ENCODE measurements at places on chromosomes 11 and 22.

- no peak for DNase-seq
Observed at GRCh38 chr22:49206281-49206680, 621.4 kb downstream of the BRD1 start.

- no peak for DNase-seq
Observed at GRCh38 chr11:8361664-8362210, 98.1 kb upstream of the LMO1 start.

DNA sequence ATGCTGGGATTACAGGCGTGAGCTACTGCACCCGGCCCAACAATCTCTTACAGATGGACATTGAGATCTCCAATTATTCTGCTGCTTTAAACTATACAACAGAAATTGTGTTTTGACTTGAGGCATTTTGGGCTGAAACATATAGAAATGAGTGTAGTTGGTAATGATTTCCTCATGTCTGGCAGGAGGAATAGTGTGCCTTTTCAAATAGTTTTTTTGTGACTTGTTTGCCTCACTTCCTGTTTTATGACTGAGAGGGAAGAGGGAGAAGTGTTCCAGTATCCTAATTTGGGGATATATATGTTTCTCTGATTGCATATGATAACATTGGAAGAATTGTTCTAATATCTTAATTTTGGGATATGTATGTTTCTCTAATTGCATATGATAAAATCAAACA is 40.2 kb downstream of the EP300 start:
- no peak for DNase-seq

GRCh38 chr11:79332017-79332416 is 108.8 kb downstream of the TENM4 start:
- DNase-seq: no peak

DNA sequence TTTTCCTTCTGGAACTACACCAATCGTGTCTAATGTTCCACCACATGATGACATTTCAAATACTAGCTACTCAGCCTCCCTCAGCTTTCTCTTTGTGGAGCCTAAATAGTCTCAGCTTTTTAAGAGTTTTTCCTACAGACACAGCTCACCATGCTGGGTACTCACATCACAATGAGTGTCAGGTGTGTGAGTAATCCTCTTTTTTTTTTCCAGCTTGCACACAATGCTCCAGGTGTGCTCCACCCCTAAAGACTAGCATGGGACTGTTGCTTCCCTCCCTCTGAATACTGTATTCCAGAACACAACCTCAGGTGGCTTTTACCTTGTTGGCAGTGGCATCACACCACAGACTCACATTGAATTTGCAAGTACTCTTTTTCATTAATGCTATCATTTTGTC is 11.7 kb downstream of the BTG4 start:
- DNase-seq: no peak

DNA sequence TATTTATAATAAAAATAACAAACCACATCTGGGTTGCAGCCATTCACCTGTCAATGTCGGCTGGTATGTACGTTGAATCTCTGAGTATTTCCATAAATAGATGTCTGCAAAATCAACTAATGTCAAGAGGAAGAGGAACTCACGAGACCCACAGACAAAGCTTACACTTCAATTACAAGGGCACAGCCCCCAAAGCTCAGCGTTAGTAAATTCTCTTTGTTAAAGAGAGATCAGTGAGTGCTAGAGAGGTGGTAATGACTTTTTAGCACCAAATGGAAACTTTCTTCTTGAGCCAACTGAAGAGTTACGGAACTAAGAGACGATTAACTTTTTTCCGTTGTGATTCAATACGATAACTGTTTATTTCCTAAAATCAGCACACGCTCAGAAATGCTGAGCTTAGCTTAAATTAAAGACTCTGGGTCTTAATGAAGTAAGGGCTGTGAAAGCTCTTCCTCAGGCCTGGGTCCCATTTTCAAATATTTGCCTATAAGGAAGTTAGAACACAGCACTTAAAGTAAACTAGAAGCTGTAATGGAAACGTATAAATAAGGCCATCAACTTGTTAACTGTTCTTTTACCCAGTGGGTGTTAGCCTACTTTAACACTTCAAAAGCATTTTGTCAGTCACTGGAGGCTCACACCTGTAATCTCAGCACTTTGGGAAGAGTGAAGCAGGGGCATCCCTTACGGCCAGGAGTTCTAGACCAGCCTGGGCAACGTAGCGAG is 22.8 kb upstream of the TFIP11 start:
- DNase-seq: no peak

DNA sequence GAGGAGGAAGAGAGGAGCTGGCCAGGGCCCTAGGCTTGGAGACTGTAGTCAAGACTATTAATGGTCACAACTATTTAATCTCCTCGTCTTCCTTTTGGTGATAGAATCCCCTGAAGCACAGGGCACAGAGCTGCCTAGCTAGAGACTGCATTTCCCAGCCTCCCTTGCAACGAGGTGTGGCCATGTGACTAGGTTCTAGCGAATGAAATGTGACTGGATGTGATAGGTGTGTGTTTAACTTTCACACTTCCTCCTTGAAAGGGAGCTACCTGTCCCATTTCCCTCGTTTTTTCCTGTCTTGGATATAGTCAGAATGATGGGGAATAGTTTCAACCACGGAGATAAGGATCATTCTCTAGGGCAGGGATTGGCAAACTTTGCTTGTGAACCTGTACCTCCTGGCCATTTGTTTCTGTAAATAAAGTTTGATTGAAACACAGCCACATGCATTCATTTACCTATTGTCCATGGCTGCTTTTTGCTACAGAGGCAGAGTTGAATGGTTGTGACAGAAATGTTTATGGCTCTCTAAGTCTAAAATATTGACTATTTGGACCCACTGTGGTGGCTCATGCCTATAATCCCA is 313.5 kb downstream of the MIAT start:
- DNase-seq: no peak

GRCh38 chr11:103987629-103988594 is 48.5 kb upstream of the DDI1 start:
- DNase-seq: no peak

DNA sequence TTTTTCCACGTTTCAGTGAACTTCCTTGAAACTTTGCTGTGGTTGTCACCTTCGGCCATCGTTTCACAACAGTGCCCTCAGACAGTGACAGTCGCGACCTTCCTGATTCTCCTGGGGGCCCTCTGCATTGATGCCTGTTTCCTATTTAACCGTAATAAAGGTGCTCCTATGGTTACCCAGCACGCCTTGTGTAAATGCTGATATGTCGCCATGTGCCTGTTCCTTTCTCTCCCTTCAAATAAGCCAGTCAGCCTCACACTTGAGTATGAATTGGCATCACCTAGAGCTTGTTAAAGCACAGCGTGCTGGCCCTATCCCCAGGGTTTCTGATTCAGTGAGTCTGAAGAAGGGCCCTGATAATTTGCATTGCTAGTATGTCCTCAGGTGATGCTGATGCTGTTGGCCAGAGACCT is 104.8 kb downstream of the MICAL2 start:
- DNase-seq: no peak

DNA sequence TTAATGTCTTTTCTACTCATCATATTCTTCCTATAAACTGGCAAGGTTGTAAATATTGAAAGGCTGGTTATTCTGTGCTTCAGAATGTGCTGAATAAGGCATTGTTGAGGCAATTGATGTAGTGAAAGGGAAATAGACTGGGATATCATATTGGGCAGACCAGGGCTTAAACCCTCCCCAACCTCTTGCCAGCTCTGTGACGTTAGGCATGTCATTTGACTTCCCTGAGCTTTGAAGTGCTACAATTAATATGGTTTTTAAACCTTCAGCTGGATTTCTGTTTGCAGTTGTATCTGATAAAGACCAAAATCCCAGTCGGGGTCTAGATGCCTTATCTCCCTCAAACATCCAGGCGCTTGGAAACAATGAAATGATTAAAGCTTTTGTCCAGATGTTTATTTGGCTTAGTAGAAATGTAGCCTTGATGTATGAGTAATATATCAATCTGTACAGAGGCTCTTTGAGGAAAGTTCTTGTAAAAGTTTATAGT is 208.1 kb downstream of the DBX1 start:
- DNase-seq: no peak

GRCh38 chr11:92329137-92329536 is 104.5 kb downstream of the FAT3 start:
- no peak for DNase-seq

DNA sequence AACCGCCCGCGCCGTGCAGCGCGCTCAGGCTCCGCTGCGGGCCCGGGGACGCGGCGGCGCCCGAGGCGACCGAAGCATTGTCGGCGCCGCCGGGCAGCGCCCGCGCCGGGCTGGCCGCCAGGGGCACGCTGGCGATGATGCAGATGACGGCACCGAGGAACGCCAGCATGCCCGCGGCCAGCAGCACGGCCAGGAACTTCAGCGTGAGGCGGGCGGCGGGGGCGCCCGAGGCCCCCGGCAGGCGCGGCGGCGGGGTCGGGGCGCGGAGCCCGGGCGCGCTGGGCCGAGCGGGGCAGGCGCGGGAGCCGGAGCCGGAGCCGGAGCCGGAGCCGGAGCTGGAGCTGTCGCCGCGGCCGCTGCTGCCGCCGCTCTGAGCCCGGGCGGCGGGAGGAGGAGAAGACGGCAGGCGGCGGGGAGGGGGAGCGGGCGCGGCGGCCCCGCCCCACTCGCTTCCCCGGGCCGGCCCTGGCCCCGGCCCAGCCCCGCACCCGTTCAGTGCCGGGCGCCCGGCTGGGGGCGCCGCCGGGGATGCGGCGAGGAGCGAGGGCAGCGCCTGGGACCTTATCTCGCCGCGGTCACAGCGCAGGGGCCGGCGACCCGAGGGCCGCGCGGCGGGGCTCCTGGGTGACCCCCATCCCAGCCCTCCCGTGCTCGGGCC is at the start of gene NPTXR:
Gene NPTXR, minus strand, starts transcription at position 372 of the 658 bp plus-strand sequence.
- peak; percentile 45 for DNase-seq

DNA sequence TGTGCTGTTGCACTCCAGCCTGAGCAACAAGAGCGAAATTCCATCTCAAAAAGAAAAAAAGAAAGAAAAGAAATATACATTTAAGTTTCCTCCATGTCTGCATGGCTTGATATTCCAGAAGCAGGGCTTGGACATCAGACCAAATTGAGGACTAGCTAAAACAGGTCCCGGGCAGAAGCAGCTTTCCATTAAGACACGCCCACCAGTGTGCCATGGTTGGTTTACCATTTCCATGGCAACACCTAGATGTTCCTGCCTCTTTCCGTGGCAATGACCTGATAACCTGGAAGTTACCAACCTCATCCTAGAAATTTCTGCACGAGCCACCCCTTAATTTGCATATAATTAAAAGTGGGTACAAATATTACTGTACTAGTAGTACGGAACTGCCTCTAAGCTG is 111.3 kb downstream of the NAT10 start:
- DNase-seq: no peak

DNA sequence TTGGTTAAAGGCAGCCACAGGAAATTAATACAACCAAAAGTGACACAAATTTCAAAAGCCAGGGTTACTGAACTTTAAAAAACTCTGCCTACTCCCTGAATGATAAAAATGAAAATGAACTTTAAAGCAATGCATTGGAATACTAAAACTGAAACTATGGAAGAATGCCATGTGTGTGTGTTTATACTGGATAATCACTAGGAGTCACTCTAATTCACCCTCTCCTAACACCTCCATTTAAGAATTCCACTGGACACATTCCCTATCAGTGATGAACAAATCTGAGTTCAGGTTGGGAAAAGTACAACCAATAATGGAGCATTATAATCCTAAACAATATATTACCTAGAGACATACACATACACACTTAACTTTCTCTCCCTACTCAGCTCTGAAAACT is 27.5 kb upstream of the PLAAT3 start:
- DNase-seq: no peak

GRCh38 chr11:65084598-65085375 is 765 bp downstream of the ZFPL1 start:
- no peak for DNase-seq

DNA sequence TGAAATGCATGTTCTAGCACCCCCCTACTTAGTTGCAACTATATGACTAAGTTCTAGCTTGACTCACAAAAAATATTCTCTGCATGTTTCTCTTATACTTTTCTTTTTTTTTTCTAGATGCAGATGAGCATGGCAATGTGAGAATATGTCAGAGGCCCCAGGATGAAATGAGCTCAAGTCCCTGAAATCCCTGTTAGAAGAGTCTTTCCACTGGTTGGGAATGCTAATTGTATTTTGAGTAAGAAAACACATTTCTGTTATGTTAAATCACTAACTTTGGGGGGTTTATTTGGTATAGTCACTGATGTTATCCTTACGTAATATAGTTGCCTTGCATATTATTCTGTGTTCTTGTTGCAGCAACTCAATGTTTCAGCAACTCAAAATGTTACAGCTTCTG is 306.1 kb upstream of the CCDC179 start:
- DNase-seq: no peak

GRCh38 chr11:933142-933851 is 7.6 kb downstream of the AP2A2 start:
- no peak for DNase-seq

- DNase-seq: no peak
Observed at GRCh38 chr11:102276783-102277182, 40.5 kb upstream of the BIRC3 start.

- no peak for DNase-seq
Observed at GRCh38 chr11:127063241-127063640, 62.7 kb upstream of the KIRREL3 start.

DNA sequence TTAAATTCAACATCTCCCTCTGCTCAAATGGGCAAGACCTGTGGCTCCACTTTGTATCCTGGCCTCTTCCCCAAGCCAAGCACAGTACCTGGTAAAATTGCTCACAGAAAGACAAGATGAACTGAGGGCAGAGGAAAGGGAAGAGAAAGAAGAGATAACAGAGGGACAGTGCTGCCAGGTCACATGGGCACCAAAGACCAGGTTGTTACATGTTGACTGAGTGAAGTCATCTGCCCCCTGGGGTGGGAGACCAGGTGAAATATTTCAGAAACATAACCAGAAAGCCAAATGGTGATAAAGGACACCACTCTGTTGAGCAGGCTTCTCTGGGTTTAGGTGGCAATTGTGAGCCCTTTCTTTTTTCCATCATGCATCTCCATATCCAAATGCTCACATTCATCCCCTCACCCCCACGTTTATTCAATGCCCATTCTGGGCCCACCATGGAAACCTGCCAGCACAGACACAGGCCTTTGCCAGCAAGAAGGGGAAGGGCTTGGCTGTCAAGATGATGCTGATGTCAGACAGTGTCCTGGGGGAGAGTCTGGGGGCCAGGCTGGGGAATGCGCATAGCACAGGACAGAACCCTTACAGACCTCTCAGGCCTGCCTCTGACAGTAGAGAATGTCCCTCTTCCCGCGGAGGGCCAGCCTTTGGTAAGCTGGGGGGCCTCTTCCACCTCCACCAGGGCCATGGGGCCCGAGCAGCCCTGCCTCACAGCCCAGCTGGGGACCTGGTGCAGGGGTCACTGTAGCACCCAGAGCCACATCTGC is 51.6 kb downstream of the DGCR2 start:
- no peak for DNase-seq

DNA sequence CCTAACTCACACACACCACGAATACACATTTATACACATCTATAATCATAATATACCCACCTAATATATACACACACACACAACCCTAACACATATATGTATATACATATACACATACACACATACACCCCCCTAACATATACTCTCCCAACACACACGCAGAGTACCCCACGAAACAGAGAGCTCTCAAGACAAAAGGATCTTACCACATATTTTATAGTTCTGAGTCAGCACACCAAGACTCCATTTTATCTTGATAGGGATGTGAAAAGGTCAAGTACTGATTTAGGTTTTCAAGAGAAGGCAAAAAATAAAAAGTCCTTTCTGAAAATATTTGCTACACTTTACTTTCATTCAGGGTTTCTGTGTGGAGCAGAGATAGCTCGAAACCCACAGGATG is 1207.2 kb downstream of the LRRC4C start:
- DNase-seq: no peak

All from CD4-positive, alpha-beta T cell treated with Interleukin-12 subunit alpha and Interleukin-12 subunit beta, for 1 hour (primary cell).